ENCODE measurements at places on chromosomes 3 and 15.

DNA sequence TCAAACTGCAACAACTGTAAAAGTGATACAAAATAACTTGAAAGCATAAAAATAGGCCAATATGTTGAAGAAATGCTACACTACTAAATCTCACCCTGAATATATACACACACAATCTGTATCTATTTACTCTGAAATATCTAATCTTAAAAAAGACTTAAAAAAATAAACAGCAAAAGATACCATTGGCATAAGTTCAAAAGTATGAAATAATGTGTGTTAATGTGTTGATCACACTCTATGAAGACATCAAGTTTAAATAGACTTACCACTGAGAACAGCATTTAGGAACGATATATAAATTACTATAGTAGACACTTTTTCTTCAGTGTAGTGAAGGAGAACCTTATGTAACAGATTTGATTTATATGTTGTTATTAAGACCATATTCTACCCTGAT lies 14.1 kb upstream of the SATB1 start:
- no peaks in the 10 kb centered on the region for H3K36me3 ChIP-seq
- no peak for DNase-seq
- H3K4me1 ChIP-seq = peaks cover 19% of the 10 kb centered on the region
- no peak overlapping the region for H3K4me3 ChIP-seq

DNA sequence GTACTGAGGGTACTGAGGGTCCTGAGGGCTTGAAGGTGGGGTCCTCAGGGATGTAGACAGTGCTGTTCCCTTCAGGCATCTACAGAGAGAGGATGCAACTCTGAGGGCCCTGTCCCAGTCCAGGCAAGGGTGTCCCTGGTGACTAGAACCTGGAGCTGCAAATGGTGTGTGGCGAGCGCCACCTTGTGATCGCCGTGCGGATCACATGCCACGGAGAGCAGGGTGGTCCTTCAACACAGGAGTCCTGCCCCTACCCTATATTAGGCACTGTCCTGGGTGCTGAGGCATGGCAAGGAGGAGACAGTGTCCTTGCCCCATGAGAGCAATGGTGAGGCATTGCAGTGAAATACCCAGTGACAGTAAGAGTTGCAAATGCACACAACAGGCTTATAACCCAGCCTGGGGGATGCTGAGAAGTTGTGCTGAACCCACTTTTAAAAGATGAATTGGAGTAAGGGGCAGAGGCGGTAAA lies 23.6 kb downstream of the RHCG start:
- H3K36me3 ChIP-seq = no peaks in the 10 kb centered on the region
- H3K27me3 ChIP-seq = peaks cover 9% of the 10 kb centered on the region
- H3K4me3 ChIP-seq = no peak overlapping the region
- H3K27ac ChIP-seq = no peak overlapping the region
- no peaks in the 10 kb centered on the region for H3K4me1 ChIP-seq
- peak; percentile 46 for DNase-seq

GRCh38 chr3:22977042-22977441 lies 226.1 kb upstream of the UBE2E2 start:
- DNase-seq = no peak
- no peaks in the 10 kb centered on the region for H3K36me3 ChIP-seq
- H3K4me3 ChIP-seq = no peak overlapping the region
- H3K4me1 ChIP-seq = no peaks in the 10 kb centered on the region

DNA sequence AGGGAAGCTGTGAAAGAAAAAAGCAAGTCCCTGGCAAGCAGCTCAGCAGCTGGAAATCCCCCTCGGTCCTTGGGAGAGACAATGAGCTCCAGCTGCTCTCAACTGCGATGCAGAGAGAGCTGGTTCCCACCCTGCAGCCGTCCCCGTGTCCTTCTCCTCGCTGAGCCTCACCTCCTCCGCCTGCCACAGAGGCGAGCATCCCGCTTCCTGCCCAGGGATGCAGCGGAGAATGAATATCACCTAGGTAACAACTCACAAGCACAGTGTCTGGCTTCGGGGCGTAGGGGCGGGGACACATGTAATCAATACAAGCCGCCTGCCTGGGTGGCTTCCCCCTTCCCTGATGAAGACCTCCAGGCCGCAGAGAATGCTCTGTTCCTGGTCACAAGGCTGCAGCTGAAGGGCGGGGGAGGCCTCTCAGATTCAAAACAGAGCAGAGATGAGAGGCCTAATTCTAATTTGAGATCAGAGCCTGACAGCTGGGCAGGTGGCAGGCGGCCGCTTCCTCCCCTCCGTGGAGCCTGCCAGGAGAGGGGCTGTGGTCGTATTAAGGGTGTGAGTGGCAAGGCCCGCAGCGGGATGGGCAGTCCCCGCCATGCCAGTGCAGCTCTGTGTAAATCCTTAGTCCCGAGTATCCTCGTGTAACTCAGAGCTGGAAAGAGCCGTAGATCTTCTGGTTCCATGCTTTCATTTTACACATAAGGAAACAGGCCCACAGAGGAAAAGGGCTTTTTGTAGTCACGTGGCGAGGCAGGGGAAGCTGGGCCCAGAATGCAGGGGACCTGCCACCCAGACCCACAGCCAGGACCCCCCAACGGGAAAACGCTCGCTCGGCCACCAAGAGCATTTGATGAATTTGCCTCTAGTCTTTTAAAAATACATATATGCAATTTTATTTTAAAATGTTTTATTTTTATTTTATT lies 24.3 kb downstream of the ZDHHC19 start:
- no peaks in the 10 kb centered on the region for H3K36me3 ChIP-seq
- H3K27me3 ChIP-seq = no peaks in the 10 kb centered on the region

DNA sequence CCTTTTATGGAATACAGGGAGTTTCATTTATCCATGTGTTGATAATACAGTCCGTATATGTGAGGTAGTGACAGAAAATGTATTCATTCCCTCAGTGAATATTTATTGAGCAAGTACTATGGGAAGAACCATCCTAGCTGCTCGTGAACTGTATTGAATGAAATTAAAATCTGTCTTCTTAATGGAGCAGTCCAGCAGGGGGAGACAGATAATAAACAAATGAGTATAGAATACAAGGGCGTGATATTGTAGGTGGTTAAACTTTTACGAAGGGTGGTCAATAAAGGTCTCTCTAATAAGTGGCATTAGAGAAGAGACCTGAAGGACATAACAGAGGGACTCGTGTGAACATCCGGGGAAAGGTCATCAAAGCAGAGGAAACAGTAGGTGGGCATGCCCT lies 62.7 kb upstream of the OSTN start:
- DNase-seq = no peak
- H3K27me3 ChIP-seq = no peaks in the 10 kb centered on the region
- H3K4me1 ChIP-seq = no peaks in the 10 kb centered on the region

DNA sequence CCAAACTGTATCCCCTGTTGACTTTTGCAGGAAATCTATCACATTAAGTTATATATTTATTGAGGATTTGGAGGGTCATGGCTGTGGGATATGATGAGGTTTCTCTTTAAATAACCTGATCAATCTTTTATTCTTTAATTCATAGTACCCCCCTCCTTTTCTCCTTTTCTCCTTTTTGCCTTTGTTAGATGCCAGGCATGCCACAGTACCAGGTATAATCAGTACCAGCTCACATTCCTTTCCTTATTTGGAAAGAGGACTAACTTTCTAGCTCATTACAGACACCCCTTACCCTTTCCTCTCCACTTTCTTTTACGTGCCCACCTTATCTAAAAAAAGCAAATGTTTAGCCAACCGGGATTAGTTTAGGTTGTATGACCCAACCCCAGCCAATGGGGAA lies 326.4 kb upstream of the NAALADL2 start:
- H3K27me3 ChIP-seq = no peaks in the 10 kb centered on the region
- H3K27ac ChIP-seq = no peak overlapping the region
- DNase-seq = no peak
- no peaks in the 10 kb centered on the region for H3K4me1 ChIP-seq
- no peaks in the 10 kb centered on the region for H3K36me3 ChIP-seq

- no peaks in the 10 kb centered on the region for H3K4me1 ChIP-seq
- no peak overlapping the region for H3K27ac ChIP-seq
- DNase-seq = no peak
- H3K27me3 ChIP-seq = no peaks in the 10 kb centered on the region
Measured at GRCh38 chr3:28682121-28682520, 333.5 kb upstream of the AZI2 start.

GRCh38 chr15:93071469-93071936 lies 17.5 kb downstream of the RGMA start:
- no peaks in the 10 kb centered on the region for H3K36me3 ChIP-seq
- H3K27ac ChIP-seq = no peak overlapping the region
